ENCODE measurements at places on chromosomes 2 and 18.

- no peak for DNase-seq
Measured at GRCh38 chr2:37414470-37414949, 70.1 kb downstream of the QPCT start.

DNA sequence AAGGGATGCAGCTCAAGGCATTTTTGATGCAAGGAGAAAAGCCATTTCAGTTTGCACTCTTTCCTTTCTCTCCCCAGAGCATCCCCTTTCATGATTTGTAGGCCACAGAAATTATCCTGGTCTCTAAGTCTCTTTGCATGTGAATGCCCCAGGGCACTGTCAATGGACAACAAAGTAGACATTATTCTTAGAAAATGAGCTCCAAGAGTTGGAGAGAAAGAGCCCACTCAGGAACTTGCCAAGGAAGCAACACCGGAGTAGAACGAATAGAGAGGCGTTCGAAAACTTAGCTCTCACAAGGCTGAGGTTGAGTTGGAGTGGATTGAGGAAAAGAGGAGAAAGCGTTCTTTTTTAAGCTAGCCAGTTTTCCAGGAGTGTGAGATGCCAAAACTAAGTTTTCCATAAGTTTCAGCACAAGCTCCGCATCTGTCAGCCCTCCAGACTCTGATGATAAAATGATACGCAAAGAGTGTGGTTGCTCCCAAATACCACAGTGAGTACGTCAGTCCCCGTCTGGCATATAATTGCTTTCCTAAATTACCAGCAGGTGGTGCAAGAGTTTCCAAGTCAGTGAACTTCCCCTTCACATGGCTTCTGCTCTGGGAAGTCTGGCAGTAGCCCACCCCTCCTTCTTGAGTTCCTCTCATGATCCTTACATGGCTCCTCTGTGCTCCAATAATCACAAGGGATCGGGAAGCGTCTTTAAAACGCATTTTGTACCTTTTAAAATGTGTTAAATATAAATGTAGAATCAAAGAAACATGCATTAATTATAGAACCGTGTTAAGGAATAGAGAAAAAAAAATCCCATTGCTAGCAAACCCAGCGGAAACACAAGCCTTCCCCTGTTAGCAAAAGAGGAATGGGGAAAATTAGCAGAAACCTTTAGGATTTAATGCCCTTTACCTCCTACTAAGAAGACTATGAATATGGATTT lies 1060.6 kb upstream of the FANCL start:
- DNase-seq = no peak

DNA sequence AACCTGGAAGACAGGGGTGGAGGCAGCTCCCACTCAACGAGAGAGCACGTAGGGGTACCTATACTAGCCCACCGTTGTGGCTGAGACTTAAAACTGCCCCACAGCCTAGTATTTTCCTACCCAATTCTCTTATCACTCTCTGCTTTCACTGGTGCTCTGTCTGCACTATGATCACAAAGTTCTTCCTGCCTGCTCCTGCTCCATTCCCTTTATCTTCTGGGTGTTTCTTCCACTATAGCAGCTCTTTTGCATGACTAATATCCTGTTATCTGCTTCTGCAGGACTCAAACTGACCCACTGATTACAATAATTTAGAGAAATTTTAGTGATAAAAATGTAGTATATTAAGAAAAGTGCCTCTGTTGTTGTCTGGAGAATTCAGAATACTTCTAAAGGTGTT lies 184.8 kb downstream of the LRP1B start:
- no peak for DNase-seq

GRCh38 chr18:29153091-29153490 lies 976.2 kb upstream of the CDH2 start:
- DNase-seq = no peak

- DNase-seq = no peak
Measured at GRCh38 chr2:30948857-30949256, 141.6 kb upstream of the CAPN13 start.

GRCh38 chr2:174623106-174623637 lies 25.6 kb upstream of the WIPF1 start:
- DNase-seq = no peak

DNA sequence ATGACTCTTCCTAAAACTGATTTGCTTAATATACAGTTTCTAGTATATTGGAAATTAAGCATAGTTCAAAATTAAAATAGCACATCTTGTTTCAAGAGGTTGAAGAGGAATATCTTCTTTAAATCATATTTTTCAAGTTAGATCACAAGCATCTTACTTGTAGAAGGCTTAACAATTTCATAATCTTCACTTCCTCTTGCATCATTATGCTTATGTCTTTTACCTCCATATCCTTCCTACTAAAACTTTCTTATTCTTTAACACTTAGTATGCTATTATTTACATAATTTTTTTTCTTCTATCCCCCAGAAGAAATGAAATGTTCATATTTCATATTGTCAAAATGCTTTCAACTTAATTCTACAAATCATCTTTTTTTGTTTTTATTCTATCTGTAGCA lies 1354.9 kb upstream of the TMEFF2 start:
- no peak for DNase-seq

DNA sequence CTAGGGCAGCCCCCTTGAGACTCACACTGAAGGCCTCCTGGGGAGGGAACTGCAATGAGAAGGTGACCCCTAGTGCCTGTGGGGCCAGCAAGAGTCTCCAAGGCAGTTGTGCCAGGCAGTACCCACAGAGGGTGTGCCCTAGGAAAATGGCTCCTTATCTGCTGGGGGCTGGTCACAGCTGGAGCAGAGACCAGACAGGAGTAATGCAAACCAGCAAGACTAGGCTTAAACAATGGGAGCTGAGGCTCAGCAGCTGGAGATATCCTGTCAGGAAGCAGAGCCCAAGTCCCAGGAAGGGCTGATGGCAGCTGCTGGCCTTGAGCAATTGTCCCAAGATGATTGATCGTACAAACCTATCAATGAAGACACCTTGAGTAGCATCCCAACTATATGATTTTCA lies 26.8 kb upstream of the E2F6 start:
- no peak for DNase-seq

DNA sequence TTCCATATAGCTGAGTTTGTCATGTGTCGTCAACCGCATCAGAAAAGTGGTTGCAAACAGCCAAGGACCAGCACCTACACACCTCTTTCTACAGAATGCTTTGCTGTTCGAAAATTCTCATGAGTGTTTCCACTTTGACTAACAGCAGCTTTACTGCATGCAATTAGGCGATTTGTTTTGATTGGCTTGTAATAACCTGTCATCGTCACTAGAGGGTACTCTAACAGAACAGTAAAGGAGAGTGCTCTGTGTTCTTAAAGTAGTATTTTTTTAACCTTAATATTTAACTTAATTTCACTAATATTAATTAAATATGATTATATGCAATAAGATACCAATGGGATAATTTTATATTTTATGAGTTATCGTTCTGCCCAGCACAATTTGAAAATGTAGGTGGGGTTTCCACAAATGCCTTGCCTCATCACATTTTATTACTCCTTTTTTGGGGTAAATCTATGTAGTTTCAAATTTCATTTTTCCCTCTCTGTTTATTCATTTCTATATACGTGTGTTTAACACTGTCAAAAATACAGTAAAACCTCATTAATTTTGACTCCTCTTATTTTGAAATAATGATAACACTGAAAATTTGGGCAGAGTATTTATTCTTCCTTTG lies 502.2 kb downstream of the NRXN1 start:
- no peak for DNase-seq

GRCh38 chr2:220550995-220551700 lies 923.7 kb downstream of the SLC4A3 start:
- DNase-seq = no peak

DNA sequence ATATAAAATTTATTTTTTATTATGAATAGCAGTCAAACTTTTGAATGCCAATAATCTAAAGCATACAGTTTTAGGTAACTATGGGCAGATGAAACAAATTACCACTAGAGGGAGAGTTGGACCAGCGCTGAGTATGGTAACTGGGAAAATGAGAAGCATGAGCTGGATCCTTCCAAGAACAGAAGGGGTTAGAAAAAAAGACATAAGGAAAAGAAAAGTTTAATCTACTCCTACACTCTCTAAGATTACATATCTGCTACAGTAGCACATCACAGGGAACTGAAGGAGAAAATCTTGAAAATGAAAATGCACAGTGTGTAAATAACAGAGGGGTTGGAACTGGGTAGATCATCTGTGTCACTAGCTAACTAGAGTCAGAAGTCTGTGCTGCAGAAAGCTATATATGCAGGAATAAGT lies 15.5 kb downstream of the REG3G start:
- DNase-seq = no peak

- DNase-seq = no peak
Measured at GRCh38 chr18:8257851-8258434, 351.3 kb upstream of the RAB12 start.

DNA sequence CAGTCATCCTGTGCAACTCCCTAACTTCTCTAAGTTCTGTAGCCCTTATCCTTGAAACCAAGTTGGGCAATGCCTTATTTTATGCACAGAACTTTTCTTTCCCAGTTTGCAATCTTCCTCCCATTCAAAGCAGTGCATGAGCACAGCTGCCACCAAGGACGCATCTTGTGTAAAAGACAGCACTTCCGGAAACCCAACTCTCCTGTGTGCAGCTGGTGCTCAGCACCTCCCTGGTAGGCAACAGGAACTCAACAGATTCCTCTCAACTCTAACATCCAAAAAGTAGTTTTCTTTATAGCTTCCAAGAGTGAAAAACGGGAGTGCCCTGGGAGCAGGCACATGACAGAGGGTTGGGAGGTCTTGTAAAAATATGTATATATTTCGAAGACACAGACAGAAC lies 2.2 kb downstream of the TMEM18 start:
- no peak for DNase-seq

- DNase-seq = no peak
Measured at GRCh38 chr18:7196421-7196820, 34.5 kb upstream of the LRRC30 start.

- no peak for DNase-seq
Measured at GRCh38 chr2:111694700-111695101, 189.3 kb downstream of the ANAPC1 start.

DNA sequence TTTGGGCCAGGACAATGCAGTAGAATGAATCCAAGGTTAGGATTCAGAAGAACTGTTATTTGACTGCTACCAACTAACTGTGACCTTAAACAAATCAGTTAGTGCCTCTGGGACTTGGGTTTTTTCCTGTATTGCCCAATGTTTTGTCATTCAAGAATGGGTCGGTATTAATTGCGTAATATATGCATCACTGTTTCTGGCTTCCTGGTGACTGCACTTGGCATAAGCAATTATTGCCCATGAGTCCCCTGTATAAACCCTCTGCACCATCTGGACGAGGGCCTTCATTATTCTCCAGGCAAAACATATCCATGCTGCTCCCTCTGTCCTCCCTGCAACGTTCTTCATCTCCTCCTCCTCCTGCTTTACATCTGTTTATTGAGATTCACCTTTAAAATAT lies 255.8 kb upstream of the LRRTM1 start:
- no peak for DNase-seq

GRCh38 chr2:60383401-60384143 lies 169.9 kb downstream of the BCL11A start:
- no peak for DNase-seq

- DNase-seq = no peak
Measured at GRCh38 chr2:239831861-239832489, 193.2 kb downstream of the NDUFA10 start.

DNA sequence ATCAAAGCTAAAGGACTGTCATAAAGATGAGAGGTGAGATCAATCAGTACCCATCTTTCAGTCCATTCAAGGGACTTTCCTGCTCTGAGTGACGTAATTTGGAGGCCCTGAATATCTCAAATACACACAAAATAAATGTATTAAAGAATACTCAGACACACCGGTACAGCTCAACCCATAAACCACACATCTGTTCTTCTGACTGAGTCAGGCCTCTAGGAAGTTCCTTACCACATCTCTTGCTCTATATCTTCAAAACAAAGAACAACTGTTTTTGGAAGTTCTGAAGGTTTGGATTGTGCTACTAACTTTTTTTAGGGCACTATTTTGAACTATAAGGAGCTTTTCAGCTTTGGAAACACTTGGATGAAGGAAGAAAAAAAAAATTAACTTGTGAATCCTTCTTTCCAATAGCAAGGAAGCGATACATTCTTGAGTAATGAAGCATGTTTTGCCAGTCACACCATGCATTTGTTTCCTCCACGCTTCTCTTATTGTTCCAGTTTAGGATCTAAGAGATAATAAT lies 866.5 kb upstream of the VRK2 start:
- DNase-seq = no peak

- DNase-seq = no peak
Measured at GRCh38 chr2:237154082-237154638, 68.5 kb downstream of the COPS8 start.

DNA sequence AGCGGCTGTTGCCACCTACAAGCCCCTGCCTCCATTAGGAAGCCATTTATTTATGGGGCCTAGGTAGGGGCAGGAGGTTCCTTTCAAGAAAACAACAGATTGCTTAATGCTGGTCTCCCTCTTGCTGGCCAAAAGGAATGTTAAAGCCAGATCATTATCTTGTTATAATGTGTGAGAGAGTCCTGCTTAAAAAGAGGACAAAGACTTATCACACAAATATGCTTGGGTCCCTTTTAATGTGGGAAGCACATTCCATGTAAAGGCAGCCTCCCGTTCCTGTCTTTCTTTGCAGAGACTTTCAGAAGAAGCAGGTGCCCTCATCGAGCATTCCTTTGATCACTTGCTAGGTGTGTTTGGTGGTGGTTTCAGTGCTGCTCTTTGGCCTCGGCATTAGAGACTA lies 76.4 kb downstream of the AGAP1 start:
- DNase-seq = no peak

GRCh38 chr2:59824314-59824713 lies 729.1 kb downstream of the BCL11A start:
- DNase-seq = no peak

DNA sequence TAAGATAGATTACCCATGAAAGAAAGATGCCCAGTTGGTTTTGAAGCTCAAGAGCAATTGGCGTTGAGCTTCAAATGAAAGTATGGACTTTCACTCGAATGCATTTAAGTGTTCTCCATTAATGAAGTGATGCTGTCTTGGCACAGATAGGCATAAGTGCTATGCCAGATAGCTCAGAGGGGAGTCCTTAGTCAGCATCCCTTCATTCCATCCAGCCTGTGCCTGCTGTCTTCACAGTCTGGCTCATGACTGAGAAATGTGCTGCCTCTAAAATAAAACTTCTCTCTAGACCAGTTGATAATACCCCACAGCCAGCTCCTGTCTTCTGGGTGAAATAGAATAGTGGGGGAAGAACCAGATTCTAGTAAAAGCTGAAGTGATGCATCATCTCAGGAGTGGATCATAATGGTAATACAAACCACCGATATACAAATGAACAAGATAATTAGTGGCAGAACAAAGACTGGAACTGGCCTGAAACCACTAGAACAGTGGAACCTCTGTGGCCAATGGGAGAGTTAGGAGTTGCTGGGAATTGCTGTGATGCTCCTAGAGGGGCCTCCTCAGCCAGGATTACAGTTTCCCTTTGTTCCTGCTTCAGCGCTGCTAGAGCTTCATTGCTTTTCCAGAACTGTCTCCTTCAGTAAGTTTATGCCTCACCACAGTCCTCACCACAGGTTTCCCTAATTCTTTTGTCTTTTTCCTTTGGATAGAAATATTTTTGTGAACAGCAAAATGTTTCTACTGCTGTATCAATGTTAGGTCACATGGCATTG lies 359.3 kb downstream of the KIAA1328 start:
- no peak for DNase-seq

GRCh38 chr2:197425550-197425949 lies 9.3 kb downstream of the SF3B1 start:
- no peak for DNase-seq

All from stimulated activated CD4-positive, alpha-beta T cell treated with anti-CD3 and anti-CD28 coated beads, Interleukin-12 subunit alpha, Interleukin-12 subunit beta, amount 100 ng/mL, for 24 hours (primary cell).